ENCODE measurements at places on chromosomes 4 and X.
A peak's percentile ranks its signal among the peaks of the same experiment; 100 is the strongest.

GRCh38 chrX:46665232-46666152 lies 91.9 kb downstream of the CHST7 start:
- no peak for DNase-seq

- peak; percentile 46 for DNase-seq
Measured at GRCh38 chr4:75494563-75494962, 19.6 kb downstream of the RCHY1 start.

DNA sequence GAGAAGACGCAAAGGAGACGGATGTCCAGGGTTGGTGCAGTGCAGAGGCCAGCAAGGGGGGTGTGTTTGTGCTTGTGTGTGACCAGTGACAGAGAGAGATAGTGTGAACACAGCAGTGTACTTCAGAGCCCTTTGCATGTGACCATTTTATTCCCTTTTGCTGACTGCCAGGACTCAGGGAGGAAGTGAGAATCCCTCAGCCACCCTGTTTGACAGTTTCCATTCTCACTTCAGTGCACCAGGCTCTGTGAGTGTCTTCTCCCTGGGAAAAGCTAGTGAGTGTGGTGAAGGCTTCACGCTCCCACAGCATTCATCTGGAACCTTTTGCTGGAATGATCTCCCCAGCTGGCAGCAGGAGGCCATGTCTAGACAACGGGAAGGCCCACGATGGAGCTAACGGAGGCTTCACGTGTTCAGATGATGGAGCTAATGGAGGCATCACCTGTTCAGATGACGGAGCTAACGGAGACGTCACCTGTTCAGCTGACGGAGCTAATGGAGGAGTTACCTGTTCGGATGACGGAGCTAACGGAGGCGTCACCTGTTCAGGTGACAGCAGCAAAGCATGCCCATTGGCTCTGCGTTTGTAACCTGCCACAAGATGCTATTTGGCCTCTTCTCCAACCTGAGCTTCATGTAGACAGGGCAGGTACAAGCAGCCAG lies 195.4 kb downstream of the AFAP1 start:
- DNase-seq, result no peak

GRCh38 chr4:34935739-34936138 lies 1308.6 kb downstream of the ARAP2 start:
- DNase-seq, result no peak

GRCh38 chr4:55297346-55297745 lies 48.7 kb upstream of the SRD5A3 start:
- no peak for DNase-seq

GRCh38 chr4:81586706-81587105 lies 115.0 kb upstream of the RASGEF1B start:
- DNase-seq, result no peak

GRCh38 chrX:24260842-24261550 lies 52.9 kb downstream of the SUPT20HL2 start:
- peak; percentile 33 for DNase-seq

DNA sequence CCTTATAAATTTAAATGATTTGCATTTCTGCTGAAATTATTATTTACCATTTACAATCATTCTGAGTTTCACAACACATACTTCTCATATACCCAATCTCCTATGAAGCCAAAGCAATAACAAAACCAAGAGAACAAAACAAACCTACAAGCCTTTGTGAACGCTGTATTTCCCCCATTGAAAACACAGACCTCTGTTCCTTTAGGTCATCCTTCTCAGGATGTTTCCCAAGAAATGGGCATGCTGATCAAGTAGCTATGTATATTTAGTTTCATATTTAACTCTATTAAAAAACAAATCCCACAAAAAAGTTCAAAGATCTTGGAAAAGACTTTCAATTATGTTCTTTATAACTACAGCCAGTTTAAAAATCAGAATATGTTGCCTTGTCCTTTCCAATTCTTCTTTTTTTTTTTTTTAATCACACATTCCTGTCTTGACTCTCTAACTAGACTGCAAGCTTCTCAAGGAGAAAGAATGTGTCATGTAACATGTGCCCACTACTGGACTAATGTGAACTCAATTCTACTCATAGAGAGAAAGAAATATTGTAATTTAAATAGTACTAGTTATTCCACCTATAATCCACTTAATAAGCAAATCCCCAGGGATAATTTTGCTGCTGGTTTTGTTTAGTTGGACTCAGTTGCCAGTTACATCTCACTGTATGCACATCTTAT lies 84.3 kb upstream of the PRSS48 start:
- DNase-seq, result peak; percentile 29

DNA sequence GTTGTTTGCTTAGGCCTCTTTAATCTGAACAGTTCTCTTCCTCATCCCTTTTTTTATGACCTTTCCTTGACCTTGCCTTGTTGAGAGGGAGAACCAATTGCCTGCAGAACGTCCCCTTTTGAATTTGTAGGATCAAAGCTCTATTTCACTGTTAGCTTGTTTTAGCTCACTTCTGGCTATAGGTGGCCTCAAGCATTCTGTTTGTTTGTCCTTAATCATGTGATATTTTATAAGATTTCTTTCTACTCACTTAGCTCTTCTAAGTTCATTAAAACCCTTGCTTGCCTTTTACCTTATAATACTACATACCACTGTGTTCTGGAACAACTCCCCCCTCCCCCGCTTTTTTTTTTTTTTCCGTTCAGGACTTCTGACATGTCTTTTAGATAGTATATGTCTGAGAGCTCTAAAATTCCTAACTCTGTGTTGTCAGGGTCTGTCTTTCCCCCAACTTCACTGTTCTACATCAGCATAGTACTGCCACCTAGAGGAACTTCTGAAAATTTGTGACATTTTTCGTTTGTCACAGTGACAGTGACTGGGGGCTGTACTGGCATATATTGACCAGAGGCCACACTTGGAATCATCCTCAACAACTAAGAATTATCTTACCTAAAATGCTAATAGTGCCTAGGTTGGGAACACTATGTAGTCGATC lies 128.5 kb downstream of the LARP7 start:
- no peak for DNase-seq

DNA sequence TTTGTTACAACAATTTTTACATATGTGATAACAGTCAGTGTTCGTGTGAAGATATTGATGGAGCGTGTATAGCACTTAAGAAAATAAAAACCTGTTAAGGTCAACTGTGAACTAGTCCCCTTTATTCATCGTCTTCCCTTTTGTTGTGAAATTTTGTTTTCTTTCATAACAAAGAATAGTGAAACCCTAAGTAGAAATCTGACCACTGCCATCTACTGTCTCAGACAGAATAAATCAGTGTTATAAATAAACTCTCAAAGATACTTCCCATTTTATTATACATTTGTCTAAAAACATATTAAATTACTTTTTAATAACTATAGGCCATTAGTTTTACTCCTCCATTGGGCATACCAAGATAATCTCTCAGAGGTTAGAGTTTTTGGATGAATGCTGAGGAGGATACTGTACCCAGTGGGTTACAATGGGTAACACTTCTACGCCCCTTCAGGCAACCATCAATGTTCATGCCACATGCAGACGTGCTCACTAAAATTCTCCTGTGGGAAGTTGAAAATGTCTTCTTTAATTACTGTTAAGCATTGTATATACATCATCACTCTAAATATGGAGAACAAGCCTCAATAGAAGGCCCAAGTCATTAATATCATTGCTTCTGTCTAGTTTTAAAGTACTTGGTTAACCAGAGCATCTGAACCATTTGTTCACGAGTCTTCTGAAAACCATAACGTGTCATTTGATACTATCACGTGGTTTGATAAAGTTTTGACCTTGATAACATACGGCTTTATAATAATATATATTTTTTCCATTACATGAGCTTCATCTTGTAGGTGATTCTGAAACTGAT lies 171.2 kb downstream of the TMA16 start:
- no peak for DNase-seq

DNA sequence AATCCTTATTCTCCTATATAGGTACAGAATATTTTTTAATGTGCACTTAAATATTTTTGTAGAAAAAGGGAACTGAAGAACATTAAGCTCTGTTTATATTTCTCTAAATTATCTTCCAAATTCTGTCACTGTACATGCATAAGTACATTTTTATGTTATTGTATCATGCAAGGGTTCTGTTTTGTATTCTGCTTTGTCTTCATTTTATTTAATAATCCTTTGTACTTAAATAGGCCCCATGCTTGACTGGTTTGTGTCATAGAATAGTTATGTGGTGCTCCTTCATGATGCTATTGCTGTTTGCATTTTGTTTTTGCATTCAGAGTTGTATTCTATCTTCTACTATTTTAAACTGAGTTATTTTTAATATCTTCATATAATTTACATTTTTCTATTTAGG lies 111.9 kb upstream of the EDNRA start:
- DNase-seq, result no peak

- DNase-seq, result peak; percentile 3
Measured at GRCh38 chr4:139207873-139208403, 30.9 kb upstream of the ELF2 start.

DNA sequence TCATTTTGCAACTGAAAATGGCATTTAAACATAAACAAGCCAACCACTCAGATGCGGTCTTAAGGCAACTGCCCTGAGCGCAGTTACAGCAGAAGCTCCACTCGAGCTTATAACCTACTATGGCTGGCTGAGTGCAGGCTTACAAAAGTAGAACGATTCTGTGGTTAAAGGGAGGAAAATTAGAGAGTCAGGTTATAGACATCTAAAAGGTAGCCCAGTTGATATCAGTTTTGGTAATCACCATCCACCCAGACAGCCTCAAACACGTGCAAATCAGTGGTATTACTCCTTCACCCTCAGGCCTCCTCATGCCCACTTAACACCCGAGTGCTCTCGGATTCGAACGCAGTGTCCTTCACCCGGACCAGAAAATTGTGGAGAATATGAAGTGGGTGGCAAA lies 3.1 kb downstream of the LEF1 start:
- DNase-seq, result no peak

- peak; percentile 23 for DNase-seq
Measured at GRCh38 chrX:153727123-153727931, 2.7 kb downstream of the ABCD1 start.

GRCh38 chr4:110106931-110107296 lies 91.5 kb downstream of the ELOVL6 start:
- DNase-seq, result peak; percentile 12

DNA sequence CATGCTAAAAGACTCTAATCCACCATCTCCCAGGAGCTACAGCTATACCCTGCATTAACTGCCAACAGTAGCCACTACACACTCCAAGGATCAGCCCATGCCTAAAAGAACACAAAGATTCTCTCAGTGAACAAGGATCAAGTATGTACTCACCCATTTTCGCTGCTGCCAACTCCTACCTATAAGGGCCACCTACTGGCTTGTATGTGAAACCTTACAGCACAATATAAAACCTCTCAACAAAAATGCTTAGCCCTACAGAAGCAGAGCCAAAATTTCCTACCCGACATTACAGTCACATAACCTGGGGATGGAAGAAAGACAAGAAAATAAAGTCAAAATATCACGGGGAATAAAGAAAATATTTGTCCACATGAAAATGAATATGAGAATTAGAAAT lies 562.8 kb upstream of the POU3F4 start:
- no peak for DNase-seq

GRCh38 chr4:3747581-3747904 lies 18.6 kb upstream of the ADRA2C start:
- no peak for DNase-seq

DNA sequence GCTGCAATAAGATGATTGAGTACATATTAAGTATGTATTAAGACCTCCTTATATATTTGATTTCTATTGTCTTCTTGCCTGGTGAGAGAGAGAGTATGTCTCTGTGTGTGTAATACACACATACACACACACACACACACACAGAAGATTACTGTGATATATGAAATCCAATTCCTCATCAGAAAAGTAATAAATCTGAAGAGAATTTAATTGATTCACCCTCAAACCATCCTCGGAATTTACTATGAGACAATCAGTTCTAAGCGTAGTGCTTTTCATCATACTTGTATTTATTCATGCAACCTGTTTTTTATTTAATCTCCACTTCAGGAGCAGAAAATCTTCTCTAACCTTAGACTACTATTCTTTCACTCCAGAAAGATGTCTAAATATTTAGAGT lies 62.3 kb upstream of the TLL1 start:
- no peak for DNase-seq

- no peak for DNase-seq
Measured at GRCh38 chr4:148810461-148810860, 368.2 kb upstream of the NR3C2 start.

GRCh38 chrX:65874765-65875164 lies 165.1 kb downstream of the VSIG4 start:
- DNase-seq, result no peak

GRCh38 chr4:88381123-88381522 lies 2.5 kb downstream of the HERC6 start:
- DNase-seq, result no peak

DNA sequence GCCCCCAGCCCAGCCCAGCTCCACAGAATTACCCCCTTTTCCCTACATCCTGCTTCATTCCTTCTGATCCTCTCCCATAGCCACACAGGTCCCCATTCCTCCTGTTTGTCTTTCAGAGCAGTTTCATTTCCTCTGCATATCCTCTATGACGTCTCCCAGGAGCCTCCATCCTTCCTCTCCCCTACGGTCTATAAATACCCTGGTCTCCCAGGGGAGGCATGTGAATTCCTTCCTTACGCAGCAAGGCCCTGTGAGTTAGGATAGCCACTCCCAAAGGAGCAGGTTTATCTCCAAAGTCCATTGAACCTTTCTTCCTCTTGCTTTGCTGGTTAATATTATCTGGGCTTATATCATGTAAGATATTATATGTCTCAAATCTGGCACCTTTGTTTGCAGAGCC lies 8.4 kb upstream of the APLN start:
- DNase-seq, result no peak

- no peak for DNase-seq
Measured at GRCh38 chrX:137566746-137567679, 1.1 kb downstream of the ZIC3 start.

DNA sequence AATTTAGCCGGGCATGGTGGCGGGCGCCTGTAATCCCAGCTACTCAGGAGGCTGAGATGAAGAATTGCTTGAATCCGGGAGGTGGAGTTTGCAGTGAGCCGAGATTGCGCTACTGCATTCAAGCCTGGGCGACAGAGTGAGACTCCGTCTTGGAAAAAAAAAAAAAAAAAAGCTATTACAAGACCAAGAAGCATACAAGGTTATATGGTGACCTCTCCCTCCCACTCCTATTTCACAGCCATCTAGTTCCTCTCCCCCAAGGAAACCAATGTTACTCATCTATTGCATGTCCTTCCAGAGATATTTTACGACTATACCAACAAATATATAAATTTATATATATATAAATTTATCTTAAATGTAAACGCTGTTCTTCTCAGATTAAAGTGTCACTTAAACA lies 3.2 kb downstream of the SLC9A7 start:
- DNase-seq, result no peak

GRCh38 chr4:89136525-89136924 lies 25.2 kb downstream of the TIGD2 start:
- no peak for DNase-seq

Measured in AG08395 (cell line).